ENCODE measurements at places on chromosomes 2 and 18.
A peak's percentile ranks its signal among the peaks of the same experiment; 100 is the strongest.

GRCh38 chr2:11343650-11344341 lies 640 bp downstream of the ROCK2 start:
- DNase-seq = peak; percentile 56

- DNase-seq = no peak
Observed at GRCh38 chr2:126792993-126793392, 105.7 kb upstream of the TEX51 start.

DNA sequence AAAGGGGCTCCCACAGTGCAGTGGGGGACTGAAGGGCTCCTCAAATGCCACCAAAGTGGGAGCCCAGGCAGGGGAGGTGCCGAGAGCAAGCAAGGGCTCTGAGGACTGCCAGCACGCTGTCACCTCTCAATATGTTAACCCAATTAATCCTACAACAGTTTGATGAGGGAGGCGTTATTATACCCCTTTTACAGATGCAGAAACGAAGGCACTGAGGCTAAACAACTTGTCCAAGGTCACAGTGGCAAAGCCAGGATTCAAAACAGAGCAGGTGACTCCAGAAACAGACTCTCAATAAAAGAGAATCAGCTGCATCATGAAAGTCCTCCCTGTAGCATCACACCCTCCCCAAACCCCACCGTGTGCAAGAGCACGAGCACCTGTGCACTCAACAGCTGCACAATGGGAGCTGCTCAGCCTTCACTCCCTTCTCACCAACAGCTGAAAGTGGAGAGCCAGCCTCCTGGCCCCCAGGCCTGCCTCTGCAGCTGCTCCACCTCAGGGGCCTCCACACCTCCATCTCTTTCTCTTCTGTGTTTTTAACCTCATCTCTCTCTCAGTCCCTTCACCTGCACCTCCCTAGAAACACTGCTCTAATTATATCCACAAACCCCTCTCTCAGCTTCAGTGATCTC lies 8.1 kb downstream of the NPC1 start:
- DNase-seq = no peak

DNA sequence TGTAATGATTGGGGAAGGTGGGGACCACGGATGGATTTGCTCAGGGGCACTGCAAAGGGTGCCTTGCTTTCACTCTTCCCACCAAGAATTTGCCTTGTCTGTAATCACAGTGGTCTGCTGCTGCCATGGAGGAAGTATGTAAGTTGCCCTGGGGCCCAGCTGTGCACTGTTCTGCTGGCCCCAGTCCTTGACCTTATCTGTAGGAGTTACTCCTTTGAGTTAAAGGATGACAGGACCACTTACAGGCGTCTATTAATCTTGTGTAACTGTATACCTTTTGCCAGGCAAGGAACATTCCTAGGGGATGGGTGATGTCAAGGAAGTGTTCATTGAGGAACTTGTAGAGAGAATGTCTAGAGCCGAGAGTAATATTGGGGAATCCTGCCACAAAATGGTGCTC lies 212.8 kb upstream of the LRRTM1 start:
- DNase-seq = no peak

DNA sequence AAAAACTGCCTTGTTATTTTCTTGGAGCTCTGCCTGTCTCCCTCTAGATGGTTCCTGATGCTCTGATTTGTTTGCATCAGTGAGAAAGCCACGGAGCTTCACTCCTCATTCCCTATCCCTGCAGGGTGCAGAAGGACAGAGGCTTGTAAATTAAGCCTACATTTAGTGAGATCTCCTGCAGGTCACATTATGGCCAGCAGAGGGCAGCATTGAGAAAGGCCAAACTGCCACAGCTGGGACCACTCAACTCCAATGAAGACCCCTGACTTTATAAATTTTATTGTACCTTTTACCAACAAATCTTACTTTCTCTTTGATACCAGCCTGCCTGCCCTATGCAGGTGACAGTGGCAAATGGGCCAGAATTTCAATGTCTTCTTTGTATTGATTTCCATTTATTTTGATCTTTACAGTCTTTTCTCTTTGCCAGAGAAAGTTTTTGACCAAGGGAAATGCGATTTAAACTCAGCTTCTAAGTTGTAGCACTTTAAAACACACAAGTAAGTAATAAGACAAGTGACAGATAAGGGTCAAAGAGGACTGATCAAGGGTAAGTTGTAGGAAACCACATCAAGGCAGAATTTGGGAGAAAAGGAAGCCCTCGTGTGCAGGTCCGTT lies 1029.1 kb upstream of the KLHL29 start:
- DNase-seq = peak; percentile 3

DNA sequence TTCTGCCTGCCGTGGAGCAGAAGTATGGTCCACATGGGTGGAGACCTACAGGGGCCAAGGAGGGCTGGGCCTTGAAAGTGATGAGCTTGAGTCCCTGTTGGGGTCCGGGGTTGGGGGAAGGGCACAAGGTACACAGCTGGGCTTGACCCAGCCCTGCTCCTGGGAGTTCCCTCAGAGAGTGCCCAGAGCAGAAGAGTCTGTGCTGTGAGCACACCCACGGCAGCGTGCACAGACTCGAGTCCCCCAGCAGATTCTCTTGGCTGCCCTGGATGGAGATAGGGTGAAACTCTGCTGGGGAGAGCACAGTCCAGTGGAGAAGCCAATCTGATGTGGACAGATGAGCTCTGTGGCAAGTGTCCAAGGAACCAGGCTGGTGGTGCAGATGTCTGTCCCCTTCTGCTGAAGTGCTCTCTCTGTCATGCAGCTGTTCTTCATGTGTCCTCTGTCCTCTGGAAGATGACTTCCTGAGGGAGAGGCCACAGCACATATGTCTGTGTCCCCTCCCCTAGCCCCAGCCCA lies 27.5 kb downstream of the INPP4A start:
- DNase-seq = no peak

GRCh38 chr2:186254759-186255158 lies 231.3 kb upstream of the ZC3H15 start:
- DNase-seq = no peak

DNA sequence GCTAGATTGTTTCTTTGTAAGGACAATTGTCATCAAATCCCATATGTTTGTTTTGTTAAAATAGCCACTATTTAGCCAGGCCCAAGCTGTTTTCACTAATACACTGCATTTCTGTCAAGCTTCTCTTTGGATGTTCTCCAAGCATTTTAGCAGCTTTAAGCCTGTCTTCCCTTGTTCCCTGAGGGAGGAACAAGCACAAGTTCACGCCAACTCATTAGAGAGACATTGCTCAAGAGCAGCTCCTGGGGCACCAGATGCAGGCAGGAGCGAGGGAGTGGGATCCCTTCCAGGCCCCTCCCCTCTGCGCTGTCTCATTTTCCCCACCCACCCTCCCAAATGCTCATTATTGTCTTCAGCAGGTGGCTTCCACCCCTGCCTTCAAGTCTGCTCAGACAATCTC lies 32.6 kb upstream of the PPP3R1 start:
- DNase-seq = peak; percentile 82

GRCh38 chr2:55553321-55553720 lies 33.8 kb downstream of the CFAP36 start:
- no peak for DNase-seq

DNA sequence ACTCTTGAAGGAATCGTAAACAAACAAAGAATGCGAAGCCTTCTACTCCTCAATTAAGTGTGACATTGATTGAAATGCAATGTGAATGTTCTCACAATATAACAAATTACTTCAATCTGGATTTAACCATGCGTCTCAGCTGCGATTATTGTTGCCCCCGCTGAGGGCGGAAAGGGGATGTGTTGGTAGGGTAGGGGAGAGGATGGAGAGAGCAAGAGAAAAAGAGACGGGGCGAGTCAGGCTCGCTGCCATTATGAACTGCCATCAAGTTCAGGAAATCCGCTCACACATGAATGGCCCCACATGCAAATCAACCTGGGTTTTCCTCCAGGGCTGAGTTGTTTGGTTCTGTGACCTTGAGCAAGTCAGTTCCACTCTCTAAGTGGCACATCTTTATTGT lies 129.8 kb downstream of the PXDN start:
- DNase-seq = no peak

DNA sequence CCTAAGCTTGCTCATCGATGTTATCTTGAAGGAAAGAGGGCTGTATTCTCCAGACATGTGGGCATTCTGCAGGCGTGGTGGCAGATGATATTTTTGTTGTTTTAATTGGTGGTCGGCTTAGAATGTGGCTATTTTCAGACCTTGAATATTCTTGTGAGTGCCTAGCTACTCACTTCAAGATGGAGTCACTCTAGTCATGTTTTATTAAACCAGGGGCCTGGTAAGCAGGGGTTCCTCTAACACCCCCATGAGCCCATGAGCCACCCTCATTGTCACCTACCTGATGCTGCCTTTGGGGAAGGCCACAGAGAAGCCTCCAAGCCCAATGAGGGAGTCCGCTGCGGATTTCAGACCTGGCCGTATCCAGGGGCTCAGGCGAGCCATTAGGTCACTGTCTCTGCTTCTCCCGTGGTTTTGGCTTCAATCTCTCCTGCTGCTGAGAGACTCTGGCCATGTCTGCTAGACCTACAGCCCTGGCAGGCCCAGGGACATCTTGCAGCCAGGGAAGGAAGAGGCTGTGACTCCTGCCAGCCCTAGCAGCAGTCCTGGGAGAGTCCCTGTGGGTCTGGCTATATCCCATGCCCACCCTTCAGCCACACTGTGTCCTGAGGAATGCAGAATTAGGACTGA lies 16.3 kb upstream of the KLF11 start:
- DNase-seq = no peak

- no peak for DNase-seq
Observed at GRCh38 chr2:79090693-79091092, 2.9 kb upstream of the REG1B start.

DNA sequence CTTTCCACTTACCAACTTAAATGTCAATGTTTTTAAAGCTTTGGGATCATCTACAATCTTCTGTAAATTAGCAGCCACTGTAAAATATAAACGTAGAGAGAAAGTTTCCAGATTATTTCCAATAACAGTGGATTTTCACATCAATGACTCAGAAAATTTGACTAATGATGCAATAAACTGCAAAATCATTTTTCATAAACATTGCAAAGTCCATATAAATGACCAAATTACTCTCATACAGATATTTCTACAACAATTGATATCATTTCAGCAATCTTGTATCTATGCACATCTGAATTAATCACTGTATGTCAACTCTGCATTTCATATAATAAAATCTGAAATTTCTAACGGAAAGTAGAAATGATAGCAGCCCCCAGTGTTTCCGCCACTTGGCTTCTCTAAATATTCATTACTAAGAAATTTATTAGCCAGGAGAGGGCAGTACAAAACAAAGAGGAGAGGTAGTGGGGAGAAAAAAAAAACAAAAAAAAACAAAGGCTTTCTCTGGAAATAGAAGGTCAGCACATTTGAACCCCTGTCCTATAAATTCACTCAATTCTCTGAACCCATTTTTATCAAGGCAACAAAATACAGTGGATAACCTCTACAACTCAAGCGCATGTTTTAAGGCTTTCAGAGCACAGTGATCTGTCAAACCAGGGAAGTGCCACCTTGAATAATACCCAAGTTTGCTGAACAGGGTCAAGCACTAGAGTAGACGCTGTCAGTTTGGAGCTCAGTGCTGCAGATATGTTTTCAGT lies 282.6 kb downstream of the STK39 start:
- peak; percentile 28 for DNase-seq

GRCh38 chr2:197838036-197838435 lies 33.6 kb downstream of the PLCL1 start:
- DNase-seq = peak; percentile 5

GRCh38 chr2:196961889-196962288 lies 35.4 kb upstream of the PGAP1 start:
- no peak for DNase-seq

DNA sequence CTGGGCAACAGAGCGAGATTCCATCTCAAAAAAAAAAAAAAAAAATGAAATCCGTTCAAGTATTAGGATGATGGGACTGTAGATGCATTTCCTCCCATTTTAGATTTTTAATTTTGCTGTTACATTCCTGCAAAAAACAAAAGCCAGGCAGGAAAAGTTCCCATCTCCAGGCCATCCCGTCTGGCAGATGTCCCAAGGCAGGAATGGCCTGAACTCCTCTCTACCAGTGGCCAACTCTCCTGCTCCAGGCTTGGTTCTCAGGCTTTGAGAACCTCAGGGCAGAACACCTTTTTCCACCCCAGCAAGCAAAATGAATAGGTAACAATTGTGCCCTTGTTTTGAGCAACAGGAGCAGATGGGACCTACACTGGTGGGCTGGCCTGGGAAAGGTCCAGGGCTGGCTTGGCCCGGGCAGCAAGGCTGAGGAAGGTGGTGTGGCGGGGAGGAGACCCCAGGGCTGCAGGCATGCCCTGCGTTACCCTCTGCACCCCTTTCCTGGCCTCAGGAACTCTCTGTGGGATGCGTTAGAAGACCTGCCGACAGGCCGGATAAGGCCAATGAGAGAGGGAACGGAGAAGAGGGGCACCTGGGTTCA lies 86.0 kb downstream of the FAM210A start:
- no peak for DNase-seq

- DNase-seq = no peak
Observed at GRCh38 chr2:183614799-183615435, 490.7 kb downstream of the NUP35 start.

- DNase-seq = peak; percentile 92
Observed at GRCh38 chr2:237312021-237312755, 101.8 kb downstream of the COL6A3 start.

- no peak for DNase-seq
Observed at GRCh38 chr2:233416706-233417105, 62.4 kb downstream of the DGKD start.

- no peak for DNase-seq
Observed at GRCh38 chr2:128320906-128321771, 2.5 kb upstream of the HS6ST1 start.

DNA sequence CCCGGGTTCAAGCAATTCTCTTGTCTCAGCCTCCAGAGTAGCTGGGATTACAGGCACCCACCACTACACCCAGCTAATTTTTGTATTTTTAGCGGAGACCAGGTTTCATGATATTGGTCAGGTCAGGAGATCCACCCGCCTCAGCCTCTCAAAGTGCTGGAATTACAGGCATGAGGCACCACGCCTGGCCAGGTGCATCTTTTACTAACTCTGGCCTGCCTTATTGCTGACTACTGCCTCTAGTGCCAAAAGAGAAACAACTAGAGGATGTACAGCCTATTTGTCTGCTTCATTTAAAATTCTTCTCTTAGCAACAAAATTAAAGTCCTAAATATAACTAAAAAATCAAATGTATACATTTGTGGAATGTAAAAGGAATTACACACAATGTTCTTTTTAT lies 115.4 kb downstream of the BMPR2 start:
- DNase-seq = no peak

DNA sequence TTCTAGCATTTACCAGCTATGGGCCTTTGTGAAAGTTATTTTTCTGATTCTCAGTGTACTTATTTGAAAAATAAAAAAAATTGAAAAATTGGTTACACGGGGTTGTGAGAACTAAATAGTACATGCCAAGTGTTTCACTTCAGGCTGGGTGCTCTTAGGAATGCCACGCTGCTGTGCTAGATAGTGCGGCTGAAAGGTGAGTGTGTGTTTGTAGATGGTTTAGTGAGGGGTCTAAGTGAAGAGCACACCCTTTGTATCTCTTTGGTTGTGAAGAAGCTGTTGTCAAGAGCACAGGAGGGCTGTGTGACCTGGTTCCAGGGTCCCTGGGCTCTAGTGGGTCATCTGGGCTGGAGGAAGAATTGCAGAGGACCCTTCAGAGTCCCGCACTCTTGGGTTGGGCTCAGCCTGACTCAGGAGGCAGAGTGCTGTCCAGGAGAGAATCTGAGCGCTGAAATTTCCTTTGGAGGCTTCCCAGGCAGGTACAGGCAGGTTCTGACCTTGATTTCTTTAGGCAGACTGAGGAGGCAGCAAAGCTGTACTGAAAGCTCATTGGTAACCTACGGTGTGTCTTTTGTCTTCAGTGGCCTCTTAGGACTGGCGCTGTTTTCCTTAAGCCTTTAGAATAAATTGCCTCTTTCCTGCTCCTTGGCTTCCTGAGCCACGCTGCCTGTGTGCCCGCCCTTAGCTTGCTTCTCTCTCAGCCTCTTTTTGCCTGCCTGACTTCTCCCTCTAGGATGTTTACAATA lies 44.4 kb downstream of the MAP4K4 start:
- DNase-seq = no peak
